ENCODE measurements at places on chromosomes 2 and 18.

- no peak for DNase-seq
Observed at GRCh38 chr2:206211657-206212255, 52.1 kb downstream of the EEF1B2 start.

DNA sequence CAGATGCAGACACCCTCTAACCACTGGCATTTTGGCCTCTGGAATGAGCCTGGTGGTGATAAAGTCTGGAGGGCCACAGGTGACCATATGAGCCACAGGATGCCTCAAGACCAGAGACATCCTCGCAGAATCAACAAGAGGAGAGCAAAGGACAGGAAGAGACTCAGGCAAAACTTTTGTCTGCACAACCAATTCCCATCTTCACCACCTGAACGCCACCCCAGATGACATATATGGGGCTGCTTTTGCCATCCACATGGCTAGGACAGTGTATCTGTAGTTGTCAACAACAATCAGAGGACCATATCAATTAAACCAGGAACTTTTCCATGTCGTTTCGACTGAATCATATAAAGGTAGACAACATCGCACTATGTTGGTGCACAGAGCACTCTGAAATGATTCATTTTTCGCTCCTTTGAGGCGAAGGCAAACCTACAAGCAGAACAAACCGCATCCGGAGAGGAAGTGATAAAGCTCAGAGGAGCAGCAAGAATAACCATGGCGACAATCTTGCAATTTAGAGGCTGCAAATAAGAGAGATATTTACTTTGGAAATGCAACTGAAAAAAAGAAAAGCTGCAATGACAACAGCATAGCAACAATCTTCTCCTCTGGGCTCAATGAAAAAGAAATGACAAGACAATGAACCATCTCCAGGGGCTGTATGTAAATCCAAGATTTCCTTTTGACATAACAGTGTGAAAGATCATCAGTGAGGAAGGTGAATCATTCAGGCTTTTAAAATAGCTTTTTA lies 204.5 kb downstream of the ARL4C start:
- DNase-seq: peak; percentile 90

DNA sequence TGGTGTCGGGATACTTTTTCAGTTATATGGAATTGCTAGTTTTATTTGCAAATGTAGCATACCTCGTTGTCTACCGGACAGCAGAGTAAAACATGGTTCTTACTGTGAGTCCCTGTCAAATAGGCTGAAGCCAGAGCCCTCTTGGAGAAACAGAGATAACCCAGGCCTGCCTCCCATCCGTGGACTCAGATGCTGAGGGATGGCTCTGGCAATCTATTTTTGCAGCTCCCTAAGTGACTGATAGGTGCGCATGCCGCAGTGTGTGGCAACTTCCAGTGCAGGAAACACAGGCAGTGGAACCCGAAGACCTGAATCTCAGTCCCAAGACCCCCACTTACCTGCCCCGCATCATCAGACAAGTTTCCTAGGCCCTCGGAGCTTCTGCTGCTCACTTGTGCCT lies 33.6 kb downstream of the STEAP3 start:
- DNase-seq: no peak

DNA sequence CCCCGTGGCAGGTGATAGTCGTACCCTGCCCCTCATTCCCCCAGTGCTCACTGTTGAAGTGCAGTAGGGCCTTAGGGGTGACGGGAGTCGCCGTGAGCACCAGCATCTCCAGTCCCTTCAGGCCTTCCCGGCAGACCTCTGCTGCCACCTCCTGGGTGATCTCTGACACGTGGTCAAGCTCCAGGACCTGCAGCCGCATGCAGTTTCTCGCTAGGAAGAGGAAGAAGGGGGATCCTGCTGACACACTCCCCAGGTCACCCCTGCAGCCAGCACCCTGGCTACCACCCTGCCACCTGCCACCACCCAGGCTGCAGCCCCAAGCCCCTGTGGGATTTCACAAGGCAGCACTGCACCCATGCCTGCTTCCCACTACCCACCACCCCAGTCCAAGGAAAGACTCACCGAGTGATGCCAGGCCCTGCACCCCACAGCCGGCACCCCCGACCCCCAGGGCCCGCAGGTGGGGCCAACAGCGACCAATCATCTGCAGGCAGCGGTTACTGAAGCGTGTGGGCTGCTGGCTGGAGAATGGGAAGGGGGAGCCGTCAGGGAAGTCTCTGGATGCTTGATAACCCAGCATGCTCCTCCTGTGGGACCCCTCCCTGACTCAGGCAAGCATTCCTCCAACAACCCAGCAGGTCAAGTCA lies 23.8 kb downstream of the FBXO41 start:
- no peak for DNase-seq

- DNase-seq: no peak
Observed at GRCh38 chr18:68992719-68993482, 195.0 kb downstream of the CCDC102B start.

Measured in CD4-positive, alpha-beta T cell treated with Interleukin-10 for 1 hour (primary cell).